ENCODE measurements at places on chromosomes 7 and 10. TPM values are rescaled to one million over a fixed set of nuclear protein-coding genes. Genes with fewer than 3 reads are reported as not detected.

Gene INA
- total RNA-seq: 0.42 TPM

- DNase-seq: no peak
These were observed 90.2 kb upstream of the DUSP5 start for GRCh38 chr10:110407301-110408170.

- DNase-seq: no peak
These were observed 105.0 kb upstream of the AMPH start for GRCh38 chr7:38736138-38736537.

DNA sequence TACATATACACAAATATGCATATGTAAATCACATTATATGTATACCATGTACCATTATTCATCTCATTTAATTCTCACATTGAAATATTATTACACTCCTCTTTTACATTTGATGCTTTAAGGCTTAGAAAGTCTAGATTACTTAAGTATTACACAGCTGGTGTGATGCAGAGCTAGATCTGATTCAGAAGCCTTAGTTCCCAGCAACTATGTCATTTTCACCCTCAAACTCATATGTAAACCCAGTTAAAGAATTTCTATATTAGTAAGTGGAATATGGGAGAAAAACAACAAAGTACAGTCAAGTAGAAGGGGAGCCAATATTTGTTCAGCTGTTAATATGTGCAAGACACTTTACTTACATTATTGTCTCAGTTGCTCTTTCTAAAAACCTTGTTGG, 74.3 kb upstream of the CSTF2T start:
- DNase-seq: no peak

- DNase-seq: no peak
These were observed 57.8 kb downstream of the RASGEF1A start for GRCh38 chr10:43209074-43209455.
